ENCODE measurements at places on chromosomes 5 and 9.

DNA sequence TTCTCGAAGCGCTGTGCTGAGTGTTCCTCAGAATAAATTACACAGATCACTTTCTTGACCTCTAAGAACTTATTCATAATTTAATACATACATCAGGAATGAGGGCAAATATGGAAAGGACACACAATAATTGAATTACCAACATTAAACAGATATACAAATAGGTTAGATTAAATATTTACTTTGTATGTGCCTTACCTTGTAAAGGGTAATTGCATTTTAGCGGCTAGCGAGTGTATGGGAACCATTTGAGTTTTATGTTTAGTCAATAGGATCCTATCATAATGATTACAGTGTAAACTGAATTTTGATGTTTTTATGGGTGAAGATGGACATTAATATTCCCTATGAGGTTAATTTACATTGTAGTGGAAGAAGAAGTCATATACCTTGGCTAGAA lies 1187.1 kb upstream of the WWC1 start:
- DNase-seq = no peak

DNA sequence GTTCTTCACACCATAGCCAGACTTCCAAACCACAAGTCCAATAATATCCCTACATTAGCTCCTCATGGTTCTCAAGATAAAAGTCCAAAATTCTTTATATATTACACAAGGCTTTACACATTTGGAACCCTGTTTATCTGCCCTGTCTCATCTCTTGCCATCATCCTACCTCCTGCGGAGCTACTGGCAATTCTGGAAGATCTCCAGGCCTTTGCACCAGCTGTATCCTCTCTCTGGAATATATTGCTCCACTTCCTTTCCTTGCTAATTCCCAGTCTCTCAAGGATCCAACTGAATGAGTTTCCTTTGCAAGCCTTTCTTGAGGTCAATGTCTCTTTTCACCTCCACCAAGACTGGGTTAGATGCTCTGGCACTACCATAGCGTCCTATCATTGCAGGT lies 41.3 kb upstream of the MIER3 start:
- DNase-seq = no peak

DNA sequence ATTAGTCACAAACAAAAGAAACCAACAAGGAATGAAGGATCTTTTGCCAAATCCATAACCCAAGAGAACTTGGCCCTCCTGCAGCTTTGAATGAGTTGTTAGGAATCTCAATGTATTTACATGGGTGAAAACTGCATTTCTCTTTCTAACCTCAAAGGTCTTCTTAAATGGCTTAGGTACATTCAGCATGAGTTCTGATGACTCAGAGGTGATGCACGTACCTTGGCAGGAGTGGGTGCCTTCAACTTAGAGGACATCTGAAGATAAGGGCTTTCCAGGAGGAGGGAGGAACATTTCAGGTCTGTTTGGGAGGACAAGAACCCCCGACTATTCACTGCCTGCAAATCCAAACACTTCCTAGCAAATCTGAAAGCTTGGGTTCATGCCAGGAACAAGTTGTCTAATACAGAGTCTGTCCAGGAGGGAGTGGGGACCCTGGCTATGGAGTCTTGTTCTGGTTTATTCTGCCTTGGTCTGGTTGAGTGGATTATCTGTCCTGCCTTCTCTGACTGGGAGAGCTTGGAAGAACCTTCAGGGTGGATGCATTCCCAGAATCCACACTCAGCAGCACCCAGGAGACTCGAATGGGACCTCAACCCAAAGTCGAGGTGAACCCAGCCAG lies 65.7 kb downstream of the IRX2 start:
- no peak for DNase-seq

DNA sequence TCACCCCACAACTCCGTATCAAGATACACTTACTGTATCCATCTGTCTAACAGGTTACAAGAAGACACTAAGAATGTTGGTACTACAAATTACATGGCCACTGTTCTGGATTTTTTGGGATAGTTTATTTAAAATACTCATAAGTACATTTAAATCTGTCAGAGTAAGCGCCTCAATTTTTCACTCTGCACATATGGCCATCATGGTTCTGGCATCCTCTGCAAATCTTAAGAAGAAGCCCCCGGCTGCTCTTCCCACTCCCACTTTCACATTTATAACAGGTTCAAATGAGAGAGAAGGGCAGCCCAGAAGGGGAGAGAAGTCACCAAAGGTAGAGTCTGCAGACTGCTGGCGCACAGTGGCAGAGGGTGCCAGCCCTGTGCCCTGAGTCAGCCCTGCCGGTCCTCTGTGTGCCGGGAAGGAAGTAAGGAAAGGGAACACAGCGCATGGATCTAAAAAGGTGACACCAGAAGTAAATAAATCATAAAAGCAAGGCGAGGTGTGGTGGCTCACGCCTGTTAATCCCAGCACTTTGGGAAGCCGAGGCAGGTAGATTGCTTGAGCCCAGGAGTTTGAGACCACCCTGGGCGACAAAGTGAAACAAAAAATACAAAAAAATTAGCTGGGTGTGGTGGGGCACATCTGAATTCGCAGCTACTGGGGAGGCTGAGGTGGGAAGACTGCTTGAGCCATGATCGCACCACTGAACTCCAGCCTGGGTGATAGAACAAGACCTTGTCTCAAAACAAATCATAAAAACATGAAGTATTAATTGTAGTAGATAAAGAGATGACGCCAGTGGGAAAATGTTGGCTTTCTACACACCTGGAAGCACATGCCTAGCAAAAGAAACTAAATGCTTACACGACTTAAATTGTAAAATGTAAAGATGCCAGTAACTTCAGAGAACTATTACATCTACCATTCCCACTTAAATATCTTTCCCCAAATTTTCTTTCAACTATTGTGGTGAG lies 30.0 kb downstream of the RNF130 start:
- no peak for DNase-seq

- DNase-seq = no peak
Measured at GRCh38 chr9:117682955-117683710, 21.1 kb upstream of the TLR4 start.

DNA sequence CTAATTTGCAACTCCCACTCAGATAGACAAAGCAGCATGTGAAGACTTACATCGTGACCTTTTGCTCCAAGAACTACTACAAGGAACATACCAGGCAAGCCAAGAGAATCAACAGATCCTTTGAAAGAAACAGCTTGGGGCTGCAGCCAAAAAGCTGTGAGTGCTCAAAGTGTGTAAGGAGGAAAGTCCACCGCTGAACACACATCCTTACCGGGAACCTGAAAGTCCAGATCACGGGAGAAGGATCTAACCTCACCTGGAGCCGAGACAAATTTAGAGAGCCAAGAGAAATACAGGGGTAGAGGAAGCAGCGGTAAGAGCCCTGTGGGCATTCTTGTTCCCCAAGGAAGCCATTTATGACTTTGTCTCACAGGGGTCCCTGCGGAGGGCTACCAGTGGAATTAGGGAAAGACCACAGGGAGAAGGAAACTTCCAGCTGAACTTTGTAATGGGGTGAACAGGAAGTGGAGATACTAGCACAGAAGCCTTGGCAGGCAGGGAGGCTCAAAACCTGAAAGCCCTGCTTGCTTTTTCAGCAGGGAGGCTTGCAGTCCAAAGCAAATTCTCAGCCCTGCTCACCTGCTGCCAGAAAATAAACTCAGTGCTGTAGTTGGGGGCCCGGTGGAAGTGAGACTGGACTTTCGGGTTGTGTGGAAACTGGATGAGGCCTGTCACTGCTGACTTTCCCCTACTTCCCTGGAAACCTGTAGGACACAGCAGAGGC lies 350.2 kb downstream of the DTWD2 start:
- no peak for DNase-seq

- DNase-seq = no peak
Measured at GRCh38 chr9:111237447-111237846, 92.6 kb downstream of the OR2K2 start.

All from stimulated activated CD8-positive, alpha-beta memory T cell treated with anti-CD3 and anti-CD28 coated beads, Interleukin-4, amount 100 ng/mL, for 1 hour (primary cell).